ENCODE measurements at places on chromosomes 13 and 19.

- DNase-seq, result no peak
These were observed 191.9 kb downstream of the COG6 start for GRCh38 chr13:39847336-39847735.

DNA sequence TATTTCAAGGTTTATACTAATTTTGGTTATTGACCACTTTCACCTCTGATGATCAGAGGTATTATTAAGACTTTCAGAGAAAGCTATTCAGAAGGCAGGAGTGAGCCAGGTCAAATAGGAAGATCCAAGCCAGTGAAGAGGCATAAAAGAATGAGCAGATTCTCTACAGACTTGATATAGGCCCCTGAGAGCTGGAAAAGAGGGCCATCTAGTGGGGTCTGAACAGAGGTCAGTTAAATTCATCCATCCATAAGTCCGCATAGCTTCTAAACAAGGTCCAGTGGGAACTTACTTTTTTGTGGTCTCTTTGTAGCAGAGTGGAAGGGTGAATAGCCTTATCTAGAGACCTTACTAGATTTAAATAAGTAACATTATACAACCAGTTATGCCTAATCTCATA lies 126.6 kb upstream of the UFM1 start:
- peak; percentile 13 for DNase-seq

DNA sequence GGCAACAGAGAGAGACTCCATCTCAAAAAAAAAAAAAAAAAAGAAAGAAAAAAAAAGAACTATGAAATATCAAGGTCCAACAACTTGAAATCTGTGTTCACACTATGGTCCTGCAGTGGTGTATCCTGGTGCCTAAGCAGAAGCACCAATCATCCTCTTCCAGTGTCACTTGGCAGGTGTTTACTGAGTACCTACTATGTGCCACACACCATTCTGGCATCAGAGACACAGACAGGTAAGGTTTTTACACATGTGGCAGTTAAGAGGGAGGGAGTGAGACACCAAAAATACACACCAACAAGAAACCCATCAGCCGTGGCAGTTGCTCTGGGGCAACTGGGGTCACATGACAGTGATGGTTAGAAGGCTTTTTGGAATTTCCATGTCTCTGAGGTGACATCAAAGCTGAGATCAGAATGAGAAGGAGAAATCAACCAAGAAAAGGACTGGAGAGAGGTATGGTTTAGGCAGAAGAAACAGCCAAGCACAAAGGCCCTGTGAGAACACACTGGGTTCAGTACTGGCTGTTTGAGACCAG lies 17.6 kb downstream of the PBX4 start:
- DNase-seq, result no peak

- DNase-seq, result no peak
These were observed 30.2 kb upstream of the HTR2A start for GRCh38 chr13:46926916-46927590.

DNA sequence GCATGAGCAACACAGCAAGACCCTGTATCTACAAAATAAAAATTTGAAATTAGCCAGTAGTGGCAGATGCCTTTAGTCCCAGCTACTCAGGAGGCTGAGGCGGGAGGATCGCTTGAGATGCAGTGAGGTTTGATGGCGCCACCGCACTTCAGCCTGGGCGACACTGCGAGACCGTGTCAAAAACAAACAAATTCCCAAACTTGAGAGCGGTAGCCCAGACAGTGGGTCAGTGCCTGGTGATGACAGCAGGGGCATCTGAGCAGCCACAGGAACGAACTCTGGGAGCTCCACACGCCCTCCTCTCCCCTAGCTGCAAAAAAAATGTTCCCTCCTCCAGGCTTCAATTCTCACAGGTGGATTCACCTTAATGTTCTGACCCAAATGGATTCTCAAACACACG lies 14.1 kb downstream of the ZNF490 start:
- no peak for DNase-seq

Measured in hindlimb muscle (tissue), 1 donor.